ENCODE measurements at places on chromosomes 7 and 10.
A peak's percentile ranks its signal among the peaks of the same experiment; 100 is the strongest.

DNA sequence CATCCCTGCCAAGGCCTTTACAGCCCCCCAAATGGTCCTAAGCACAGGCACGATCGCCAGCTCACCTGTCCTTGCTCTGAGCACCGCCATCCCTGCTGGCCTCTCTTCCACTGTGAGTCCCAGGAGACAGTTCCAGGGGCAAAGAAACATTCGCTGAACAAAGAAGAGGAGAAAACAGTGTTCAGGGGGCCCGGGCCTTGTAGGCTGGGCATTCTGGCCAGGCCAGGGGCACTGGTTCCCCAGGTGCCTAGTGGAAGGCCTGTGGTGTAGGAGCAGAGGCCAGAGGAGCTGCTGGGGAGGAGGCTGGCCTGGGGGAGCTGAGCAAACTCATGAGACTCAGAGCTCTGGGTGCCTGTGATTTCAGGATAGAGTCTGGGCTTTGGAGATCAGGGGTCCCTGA, 22.6 kb downstream of the AQP1 start:
- no peak for DNase-seq

DNA sequence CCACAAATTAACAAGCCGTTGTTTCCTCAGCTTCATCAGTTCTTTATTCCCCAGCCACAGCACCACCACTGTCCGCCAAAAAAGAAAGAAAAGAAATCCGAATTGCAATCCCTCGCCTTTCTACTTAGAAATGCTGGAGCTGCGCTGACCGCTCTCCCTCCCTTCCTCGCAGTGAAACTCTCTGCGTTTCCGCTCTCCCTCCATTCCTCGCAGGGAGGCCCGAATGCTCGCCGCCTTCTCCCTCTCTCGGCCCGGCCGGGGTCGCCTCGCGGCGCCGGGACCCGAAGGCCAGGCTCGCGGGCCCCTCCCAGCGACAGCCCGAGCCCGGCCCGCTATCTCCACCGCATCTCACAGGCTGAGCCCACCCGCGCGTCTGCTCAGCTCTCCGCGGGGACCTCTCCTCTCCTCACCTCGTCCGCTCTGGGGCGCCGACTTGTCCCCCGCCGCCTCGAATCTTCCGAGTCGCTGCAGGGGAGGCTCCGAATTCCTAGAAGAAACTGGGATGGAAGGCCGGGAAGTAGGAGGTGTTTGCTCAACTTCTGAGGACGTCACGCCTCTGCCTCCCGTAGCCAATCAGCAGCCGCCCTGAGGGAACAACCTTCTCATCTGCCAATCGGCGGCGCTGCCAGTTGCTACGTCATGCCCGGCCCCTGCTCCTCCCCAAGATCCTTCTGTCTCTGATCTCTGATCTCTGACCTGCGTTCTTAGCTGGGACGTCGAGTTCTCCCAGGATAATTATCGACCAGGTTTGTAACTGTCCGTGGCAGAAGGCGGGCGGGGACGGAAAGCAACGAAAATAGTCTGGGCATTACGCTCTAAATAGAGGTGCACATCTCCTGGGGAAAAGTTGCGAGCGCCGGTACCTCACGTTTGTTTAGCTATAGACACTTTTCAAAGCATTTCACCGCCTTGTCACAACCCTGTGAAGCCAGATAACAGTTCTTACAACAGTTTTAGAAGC, at the start of gene AASS:
Gene AASS, minus strand, starts transcription at position 499 of the 961 bp plus-strand sequence. CDS start 10,523 bp downstream, outside the sequence.
- DNase-seq, result peak; percentile 96

DNA sequence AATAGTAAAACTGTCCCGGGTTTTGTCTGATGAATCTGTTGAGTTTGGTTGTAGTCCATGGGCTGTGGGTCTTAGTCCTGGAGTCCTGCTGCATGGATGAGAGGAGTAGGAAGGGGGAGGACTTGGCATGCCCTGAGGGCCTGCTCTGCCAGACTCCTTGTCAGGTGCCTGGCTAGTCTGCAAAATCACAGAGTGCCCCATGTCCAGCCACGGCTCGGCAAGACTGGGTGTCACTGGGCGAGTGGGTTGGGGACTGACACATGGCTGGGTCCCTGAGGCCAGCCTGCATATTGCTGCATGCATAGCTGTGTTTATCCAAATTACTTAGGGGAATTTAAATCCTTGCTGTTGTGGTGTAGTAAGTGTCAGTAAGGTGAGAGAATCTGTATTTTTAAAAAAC, 9.7 kb downstream of the MINDY4 start:
- no peak for DNase-seq

GRCh38 chr7:6575281-6576023, 1.8 kb upstream of the ZDHHC4 start:
- DNase-seq, result no peak

DNA sequence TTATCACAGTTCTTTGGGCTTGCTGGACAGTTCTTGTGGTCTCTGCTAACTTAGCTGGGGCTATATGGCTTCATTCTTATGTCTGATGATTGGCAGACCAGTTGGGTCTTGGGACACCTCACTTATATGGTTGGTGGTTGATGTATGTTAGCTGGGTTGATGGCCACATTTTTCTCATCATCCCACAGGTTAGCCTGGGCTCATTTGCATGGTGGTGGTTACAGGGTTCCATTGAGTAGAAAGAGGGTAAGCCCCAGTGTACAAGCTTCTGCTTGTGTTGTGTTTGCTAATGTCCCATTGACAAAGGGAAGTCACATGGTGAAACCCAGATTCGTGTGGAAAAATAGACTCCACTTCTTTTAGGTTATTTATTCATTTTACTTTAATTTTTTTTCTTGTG, 40.6 kb downstream of the TMEM60 start:
- DNase-seq, result no peak

DNA sequence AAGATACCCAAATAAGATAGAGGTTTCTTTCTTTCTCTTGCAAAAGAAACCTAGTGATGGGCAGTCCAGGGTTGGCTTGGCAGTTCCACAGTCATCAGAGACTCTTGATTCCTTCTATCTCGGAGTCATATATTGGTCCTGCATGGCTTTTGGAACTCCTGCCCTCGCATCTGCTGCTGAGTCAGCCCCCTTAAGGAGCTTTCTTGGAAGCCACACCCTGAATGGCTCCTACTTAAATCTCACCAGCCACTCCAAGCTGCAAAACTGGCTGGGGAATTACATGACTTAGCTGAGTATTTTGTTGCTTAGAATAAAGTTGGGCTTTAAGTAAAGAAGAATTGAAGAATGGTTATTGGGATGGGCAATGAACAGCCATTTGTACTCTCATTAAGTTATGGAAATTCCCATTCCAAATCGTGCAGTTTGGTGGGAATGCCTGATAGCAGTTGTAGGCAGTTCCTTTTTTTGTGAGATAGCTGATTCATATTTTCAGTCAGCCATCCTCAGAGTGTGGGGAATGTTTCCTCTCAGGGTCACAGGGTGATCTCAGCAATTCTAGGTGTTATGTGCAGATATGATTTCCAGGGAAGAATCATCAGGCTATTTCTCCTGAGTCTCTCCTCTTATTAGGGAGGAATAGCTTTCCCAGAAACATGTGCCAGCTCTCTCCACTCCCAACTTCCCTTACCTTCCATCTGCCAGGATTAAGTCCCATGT, 209.9 kb downstream of the BBS9 start:
- no peak for DNase-seq

GRCh38 chr10:24518411-24518810, 205.3 kb downstream of the ARHGAP21 start:
- DNase-seq, result no peak

- no peak for DNase-seq
These were observed 731.2 kb upstream of the IGFBP3 start for GRCh38 chr7:46652317-46652716.

DNA sequence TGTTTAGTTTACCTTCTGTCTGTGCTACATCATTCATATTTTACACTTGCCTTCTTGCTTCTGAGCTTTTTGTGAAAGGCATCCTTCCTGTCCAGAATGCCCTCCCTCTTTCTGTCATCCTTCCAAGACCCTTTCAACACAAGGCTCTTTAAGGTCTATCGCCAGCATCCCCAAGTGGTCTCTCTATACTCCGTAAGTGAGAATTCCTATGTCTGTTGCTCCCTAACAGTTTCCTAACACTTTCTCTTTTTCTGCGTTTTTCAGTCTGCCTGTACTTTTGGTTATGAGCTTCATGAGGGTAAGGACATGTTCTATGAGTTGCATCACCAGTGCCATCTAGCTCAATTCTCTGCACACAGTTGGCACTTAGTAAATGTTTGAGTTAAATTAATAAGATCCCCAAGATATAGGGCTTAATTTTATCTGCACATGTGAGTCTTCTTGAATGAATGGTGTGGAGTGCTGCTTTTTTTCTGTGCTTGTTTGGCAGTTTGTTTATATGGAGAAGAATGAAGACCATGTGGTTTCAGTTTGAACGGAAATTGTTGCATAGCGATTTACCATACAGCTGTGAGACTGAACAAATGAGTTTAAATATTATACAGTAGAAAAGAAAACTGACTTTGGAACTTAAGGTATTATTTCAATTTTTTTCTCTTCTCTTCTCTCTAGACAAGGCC, 29.4 kb downstream of the RABGEF1 start:
- no peak for DNase-seq

GRCh38 chr10:2908851-2909630, 158.3 kb upstream of the PFKP start:
- DNase-seq, result no peak

- DNase-seq, result no peak
These were observed 68.0 kb upstream of the CDCA7L start for GRCh38 chr7:22013711-22014110.

DNA sequence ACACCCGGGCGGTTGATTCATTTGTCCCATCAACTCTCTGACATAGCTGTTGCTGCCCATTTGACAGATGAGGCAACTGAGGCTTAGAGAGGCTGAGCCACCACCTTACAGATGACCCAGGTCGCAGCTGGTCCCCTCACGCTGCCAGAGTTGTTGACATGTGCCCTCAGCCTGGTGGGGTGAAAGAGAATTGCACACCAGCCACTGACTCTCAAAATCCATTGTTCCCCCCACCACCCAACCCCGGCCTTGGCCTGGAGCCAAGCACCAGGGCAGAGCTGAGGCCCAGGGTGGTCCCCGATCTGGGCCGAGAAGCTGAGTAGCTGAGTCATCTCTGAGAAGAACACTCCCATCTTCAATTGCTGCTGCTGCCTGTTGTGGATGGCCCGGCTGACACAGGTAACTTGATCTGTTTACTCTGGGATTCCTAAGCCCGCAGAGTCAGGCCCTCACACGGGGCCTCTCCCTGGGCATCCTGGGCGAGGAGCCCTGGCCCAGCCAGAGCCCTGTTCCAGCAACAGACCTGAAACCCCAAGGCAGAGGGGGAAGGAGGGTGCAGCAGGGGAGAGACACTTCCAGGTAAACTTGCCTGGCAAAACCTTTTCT, 27.5 kb downstream of the PVRIG start:
- DNase-seq, result no peak

DNA sequence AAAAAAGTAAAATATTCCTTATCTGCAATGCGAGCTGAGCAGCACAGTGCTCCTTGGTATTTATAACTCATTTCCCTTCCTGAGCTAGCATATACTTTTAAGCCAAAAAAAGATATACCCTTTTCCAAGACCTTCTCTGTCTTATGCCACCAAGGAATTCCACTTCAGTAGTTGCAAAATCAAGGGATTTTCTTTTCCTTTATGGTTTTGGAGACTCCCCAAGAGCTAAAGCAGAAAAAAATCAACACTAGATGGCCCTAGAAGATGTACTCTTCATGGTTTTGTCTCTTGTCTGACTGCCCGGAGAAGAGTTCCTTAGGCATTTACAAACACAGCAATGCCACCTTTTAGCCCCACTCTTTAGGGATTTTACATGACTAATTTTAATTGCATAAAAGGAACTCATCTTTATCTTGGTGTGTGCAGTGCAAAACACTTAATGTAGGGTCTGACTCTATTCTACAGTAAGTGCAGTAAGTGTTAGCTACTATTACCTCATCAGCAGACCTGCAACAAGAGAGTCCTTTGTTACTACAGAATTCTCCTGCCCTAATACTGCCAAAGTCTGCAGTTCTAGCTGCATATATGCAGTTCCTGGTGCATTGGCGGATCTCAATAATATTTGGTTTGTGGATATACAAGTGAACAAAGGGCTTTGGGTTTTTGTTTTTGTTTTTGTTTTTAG, 443.3 kb downstream of the GFRA1 start:
- no peak for DNase-seq

DNA sequence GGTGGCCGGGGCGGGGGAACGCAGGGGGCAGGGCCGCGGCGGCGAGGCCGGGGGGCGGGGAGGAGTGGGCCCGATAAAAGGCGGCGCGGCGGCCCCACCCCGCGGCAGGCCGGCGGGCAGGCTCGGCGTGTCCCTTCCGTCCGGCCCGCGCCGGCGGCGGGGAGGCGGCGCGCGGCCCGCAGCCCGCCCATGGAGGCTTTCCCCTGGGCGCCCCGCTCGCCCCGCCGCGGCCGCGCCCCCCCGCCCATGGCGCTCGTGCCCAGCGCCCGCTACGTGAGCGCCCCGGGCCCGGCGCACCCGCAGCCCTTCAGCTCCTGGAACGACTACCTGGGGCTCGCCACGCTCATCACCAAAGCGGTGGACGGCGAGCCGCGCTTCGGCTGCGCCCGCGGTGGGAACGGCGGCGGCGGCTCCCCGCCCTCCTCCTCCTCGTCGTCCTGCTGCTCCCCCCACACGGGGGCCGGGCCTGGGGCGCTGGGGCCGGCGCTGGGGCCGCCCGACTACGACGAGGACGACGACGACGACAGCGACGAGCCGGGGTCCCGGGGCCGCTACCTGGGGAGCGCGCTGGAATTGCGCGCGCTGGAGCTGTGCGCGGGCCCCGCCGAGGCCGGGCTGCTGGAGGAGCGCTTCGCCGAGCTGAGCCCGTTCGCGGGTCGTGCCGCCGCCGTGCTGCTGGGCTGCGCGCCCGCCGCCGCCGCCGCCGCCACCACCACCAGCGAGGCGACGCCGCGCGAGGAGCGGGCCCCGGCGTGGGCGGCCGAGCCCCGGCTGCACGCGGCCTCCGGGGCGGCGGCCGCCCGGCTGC, at the start of gene NANOS1:
Gene NANOS1, plus strand, starts transcription at position 102 of the 808 bp plus-strand sequence. Its CDS starts 88 bp downstream, at position 190.
- no peak for DNase-seq

- no peak for DNase-seq
These were observed 170.8 kb upstream of the KMT2E start for GRCh38 chr7:104843198-104843597.

DNA sequence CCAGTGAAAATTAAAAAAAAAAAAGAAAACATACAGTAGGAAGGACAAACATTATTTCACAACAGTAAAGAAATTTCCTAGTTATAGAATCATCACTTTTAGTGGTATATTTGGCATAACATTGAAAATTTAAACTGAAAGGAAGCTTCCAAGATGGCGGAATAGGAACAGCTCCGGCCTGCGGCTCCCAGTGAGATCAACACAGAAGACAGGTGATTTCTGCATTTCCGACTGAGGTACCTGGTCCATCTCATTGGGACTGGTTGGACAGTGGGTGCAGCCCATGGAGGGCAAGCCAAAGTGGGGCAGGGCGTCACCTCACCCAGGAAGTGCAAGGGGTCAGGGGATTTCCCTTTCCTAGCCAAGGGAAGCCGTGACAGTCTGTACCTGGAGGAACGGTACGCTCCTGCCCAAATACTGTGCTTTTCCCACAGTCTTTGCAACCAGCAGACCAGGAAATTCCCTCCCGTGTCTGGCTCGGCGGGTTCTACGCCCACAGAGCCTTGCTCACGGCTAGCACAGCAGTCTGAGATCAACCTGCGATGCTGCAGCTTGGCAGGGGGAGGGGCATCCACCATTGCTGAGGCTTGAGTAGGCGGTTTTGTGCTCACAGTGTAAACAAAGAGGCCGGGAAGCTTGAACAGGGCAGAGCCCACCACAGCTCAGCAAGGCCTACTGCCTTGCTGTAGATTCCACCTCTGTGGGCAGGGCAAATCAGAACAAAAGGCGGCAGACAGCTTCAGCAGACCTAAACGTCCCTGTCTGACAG, 19.4 kb downstream of the PON3 start:
- no peak for DNase-seq

- DNase-seq, result no peak
These were observed 241.1 kb upstream of the LRGUK start for GRCh38 chr7:133886086-133886485.

GRCh38 chr7:121137580-121137979, 149.1 kb downstream of the CPED1 start:
- no peak for DNase-seq

GRCh38 chr7:98105942-98106544, 619 bp upstream of the LMTK2 start:
- no peak for DNase-seq

All from hippocampal formation (tissue), 2 donors.